ENCODE measurements at places on chromosomes 12 and 14.

GRCh38 chr14:47277703-47278102 lies 397.7 kb downstream of the MDGA2 start:
- DNase-seq: no peak

DNA sequence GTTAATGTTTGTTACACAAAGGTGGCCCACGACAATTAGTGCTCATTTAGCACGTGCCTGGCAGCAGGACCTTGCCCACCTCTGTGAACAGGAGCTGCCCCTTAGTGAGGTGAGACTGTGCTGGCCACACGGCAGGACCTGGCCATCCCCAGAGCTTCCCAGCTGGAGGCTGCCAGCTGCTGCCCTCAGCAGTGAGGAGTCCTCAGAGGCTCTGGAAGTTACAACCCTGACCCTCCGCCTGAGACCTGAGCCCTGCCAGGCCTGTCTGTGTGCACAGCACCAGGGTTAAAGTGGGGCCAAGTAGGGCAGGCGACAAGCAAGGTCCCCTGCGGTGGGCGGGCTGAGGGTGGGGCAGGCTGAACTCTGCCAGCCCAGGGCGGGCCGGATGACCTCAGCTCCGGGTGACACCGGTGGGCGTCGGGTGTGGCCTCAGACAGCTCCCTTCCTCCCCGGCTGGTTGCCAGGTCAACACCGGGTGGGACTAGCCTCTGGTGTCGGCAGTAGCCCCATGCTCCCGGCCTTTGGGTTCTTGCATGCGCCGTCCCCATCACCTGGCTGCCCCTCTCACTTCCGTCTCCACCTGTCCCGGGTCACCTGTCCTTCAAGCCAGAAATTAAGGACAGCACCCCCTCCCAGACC lies 9.2 kb upstream of the LBHD2 start:
- no peak for DNase-seq

GRCh38 chr14:68819260-68819691 lies 26.4 kb upstream of the ZFP36L1 start:
- DNase-seq: no peak

- peak; percentile 96 for DNase-seq
Observed at GRCh38 chr12:109995686-109996482, at the start of gene GIT2. Gene GIT2, minus strand, starts transcription at chr12:109996368. Its CDS starts 144 bp downstream, at chr12:109996224.

GRCh38 chr12:26374934-26375680 lies 179.7 kb downstream of the SSPN start:
- DNase-seq: no peak

DNA sequence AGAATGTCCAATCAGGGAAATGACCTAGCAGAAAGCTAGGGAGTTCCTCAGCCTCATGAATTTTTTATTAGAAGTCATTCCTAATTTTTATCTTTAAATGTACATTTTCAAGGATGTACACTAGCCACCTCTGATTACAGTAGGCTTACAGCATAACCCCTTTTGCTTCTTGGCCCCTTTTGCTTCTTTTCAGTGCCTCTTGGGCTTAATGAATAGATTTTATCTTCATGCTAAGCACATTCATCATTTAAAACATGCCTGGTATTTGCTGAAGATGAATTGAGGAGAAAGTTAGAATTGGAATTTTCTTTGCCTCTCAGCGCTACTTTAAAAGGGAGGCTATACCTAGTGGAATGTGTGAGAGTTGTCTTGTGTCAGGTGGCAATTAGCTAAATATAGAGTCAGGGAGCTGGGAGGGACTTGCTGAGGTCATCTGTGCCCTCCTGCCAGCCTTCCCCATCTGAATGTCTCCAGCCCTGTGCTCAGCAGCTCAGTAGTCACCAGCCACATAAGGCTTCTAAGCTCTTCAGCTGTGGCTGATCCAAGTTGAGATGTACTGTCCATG lies 132.1 kb downstream of the SAMD4A start:
- DNase-seq: no peak

DNA sequence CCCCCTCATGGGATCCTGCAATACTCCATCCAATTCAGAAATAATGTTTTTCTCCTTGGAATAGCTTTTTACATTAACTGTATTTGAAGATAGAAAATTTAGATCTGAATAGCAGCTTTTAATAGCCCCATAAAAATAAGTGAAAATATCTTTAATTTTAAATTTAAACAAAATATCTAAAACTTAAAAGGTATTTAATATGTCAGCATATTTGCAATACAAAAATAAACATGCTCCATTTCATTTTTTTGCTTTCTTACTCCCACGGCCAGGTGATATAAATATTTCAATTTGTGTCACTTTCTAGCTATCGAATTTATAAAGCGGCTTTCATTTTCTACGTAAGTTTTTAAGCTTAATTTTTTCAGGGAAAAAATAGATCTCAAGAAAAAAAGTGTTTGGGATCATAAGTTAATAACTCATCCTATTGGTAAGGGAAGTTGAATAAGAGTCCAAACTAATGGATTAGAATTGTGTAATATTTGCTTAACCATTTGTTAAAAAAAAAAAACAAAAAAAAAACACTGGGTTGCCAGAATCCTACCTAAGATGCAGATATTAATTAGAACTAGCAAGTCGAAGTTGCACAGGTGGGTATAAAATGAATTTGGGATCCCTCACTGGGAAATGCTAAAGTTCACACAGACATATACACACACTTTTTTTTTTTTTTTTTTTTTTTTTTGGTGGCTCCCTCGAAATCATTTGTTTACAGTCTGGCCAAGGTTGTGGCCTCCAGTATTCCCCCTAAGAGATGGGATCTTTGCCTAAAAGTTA lies 47.6 kb downstream of the PPP2R5C start:
- no peak for DNase-seq

GRCh38 chr12:97167598-97167997 lies 260.5 kb downstream of the NEDD1 start:
- no peak for DNase-seq

DNA sequence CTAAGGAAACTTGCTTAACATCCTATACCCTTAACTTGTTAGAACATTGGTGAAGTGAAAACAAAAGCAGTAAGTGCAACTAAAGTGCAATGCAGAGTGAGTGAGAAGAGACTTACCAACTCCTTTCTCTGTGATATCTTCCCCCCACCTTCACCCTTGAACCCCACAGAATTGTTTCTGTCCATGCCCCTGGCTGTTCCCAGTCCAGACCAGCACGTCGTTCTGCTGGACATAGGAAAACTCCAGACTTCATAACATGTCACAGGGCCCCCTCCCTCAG lies 91.9 kb downstream of the DAD1 start:
- DNase-seq: no peak

- no peak for DNase-seq
Observed at GRCh38 chr14:38184132-38184531, 23.6 kb upstream of the SSTR1 start.

DNA sequence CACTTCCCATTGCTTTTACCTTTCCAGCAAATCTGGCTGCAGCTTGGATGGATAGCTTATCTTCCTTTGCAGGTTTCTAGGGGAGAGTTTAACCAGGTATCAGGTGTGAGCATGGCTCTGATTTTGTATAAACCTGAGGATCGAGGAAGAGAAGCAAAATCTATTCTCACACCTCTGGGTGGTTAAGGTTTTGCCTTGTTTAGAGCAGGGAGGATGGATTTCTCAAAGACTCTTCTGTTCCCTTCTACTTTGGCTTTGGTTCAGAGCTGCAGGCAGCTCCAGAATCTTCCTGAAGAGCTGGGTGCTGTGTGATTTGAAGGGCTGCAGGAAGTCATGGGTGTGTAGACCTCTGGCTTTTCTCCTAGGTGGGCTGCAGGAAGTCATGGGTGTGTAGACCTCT lies 1.7 kb downstream of the JDP2 start:
- no peak for DNase-seq

DNA sequence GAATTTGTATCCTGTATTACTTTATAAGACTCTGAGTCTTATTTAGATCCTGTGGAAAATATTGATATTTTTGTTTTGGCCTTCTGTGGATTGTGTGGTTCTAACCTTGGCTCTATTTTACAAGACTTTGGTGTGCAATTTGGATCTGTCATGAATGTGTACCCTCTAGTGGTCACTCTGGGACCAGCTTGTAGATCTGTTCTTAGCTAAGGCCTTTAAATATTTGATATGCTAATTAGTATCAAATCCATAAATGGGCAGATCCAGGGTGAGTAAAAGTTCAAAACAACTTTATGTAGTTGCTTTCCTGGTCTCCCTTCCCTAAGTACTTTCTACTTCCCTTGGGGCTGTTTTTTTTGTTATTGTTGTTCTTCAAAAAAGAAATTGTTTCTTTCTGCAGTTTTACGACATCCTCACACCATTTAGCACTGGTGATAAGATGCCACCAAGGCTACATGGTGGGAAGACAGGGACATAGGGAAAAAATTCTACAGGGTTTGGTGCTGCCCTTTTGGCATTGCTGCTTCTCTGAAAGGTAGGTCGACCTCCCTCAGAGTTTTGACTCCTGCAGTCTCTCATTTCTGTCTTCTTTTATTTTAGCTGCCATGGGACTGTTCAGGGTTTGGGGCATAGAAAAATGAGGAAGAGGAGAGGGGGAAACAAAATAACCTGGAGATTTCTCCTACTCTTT lies 238.5 kb downstream of the GPHN start:
- DNase-seq: peak; percentile 15

DNA sequence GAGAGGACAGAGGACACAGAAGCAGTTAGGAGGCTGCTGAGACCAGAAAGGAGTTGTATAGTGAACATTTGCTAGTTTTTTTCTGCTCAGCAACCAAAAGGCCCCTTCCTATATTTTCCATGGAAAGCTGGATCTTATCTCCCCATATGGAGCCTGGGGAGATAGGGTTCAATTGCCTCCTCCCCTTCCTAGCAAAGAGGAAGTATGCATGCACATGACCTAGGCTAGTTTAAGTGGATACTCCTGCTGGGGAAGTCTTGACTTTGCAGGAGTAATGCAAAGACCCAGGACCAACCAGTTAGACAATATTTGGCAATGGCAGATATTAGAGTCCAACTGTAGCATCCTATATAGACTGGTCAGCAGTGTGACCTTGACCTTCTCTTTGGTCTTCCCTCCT lies 15.1 kb downstream of the CHD8 start:
- no peak for DNase-seq

DNA sequence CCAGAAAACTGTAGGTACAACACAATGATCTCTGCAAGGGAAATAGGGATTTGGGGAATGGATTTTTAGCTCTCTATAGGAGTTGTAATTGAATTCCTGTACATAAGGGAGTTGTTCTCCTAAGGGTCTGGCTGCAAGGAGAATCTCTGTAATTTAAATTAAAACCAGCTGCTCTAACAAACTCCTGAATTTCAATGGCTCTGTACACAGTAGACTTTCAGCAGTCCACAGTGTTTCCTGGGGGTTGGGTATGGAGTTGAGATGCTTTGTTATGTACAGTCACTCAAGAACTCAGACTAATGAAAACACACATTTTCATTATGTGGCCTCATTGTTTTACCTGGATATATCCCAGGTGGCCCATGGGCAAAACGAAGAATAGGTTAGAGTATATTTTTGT lies 93.2 kb downstream of the NAV3 start:
- DNase-seq: no peak

DNA sequence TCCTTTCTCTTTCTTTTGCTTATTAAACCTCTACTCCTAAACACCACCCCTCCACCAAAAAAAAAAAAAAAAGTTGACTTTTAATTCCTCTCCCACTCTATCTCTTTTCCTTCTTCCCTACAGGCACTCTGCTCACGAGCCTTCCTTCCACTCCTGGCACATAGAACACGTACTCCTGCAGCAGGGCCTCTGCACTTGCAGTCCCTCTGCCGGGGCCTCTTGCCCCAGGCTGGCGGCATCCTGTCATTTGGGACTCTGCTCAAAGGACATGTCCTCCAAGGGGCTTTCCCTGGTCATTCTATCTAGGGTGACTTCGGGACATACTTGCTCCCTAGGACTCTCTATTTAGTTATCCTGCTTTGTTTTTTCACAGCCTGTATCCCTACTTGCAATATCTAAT lies 7.7 kb downstream of the FOS start:
- no peak for DNase-seq

GRCh38 chr14:37081218-37081617 lies 91.2 kb downstream of the SLC25A21 start:
- DNase-seq: no peak

GRCh38 chr12:1205512-1206060 lies 214.6 kb downstream of the ERC1 start:
- DNase-seq: no peak

- no peak for DNase-seq
Observed at GRCh38 chr12:124410354-124411175, 115.7 kb downstream of the RFLNA start.

GRCh38 chr12:115506822-115507559 lies 770.5 kb downstream of the MED13L start:
- no peak for DNase-seq

DNA sequence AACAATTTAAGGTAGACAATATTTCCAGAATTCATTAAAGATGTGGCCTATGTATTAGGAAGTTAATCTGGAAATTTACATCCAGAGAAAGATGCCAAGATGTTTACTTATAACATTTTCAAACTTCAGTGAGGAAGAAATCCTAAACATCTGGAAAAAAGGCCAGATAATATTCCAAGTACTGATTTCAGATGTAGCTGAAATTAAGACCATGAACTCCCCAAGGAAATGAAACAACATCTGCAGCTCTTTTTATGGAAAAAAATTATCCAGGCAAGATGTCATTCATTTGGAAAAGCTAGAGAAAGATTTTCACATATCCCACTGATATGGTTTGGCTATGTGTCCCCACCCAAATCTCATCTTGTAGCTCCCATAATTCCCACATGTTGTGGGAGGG lies 35.0 kb downstream of the GNG2 start:
- DNase-seq: no peak
